Activated CD4-positive, alpha-beta T cell treated with anti-CD3 and anti-CD28 coated beads for 36 hours (primary cell): ENCODE measurements at places on chromosomes 5 and 9. TPM values are rescaled to one million over a fixed set of nuclear protein-coding genes. Genes with fewer than 3 reads are reported as not detected.
A peak's percentile ranks its signal among the peaks of the same experiment; 100 is the strongest.

DNA sequence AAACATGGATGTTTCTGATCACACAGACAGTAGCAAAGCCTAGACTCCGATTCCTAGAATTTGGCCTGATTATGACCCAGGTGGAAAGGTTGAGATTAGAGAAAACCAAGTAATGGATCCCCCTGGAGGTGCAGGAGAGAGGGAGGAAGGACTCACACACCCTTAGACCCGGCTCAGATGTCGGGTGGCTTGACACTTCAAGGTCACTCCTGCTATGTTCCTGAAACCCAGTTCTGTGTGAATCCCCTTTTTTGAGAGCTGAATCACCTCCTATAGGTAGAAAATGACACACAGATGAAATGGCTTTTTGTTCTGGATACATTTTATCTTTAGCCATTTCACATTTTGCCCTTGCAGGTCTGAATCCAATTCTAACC lies 192.8 kb downstream of the ARRDC3 start:
- no peak for DNase-seq

DNA sequence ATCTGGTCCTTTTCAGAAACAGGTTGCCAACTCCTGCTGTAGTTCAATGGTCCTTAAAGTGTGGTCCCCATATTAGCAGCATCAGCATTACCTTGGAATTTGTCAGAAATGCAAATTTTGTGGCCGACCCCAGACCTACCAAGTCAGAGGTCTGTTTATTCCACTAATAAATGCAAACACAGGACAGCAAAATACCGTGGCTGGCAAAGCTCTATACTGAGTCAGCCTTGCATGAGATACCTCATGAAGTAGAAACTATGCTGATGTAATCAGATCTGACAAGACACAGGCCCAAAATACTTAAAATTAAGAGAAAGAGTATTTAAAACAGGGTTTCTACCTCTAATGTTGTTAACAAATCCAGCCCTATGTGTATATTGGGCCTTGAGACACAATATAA lies 3.0 kb downstream of the GOLM1 start:
- no peak for DNase-seq

DNA sequence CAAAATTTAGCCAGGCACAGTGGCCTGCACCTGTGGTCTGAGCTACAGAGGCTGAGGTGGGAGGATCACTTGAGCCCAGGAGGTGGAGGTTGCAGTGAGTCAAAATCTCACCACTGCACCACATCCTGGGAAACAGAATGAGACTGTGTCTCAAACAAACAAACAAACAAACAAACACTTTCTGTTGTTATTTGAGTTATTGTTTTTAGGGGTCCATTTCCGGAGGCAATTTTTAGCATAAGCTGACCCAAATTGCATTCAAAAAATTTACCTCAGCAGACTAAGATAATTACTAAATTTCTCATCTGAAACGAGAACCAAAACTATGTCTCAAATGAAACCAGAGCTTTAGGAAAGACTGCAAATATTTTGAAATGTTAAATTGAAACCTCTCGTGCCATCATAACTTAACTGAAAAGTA lies 1485.1 kb downstream of the EFNA5 start:
- DNase-seq = no peak

- DNase-seq = no peak
Observed at GRCh38 chr9:114185570-114186490, 30.5 kb downstream of the COL27A1 start.

- DNase-seq = no peak
Observed at GRCh38 chr9:79603222-79603920, 31.6 kb downstream of the TLE4 start.

DNA sequence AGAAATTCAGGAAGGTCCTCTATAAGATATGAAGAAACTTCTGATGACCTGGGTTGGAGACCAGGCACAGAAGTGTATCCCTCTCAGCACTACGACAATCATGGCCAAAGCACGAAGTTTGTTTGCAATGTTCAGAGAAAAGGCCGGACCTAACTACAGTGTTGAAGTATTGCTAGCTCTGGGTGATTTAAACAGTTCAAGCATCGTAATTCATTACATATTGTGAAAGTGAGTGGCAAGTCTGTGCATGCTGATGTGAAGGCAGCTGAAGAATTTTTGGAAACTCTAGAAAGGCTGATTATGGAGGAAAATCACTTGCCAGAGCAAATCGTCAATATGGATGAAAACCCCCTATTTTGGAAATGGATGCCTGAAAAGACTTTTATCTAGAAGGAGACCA lies 67.2 kb upstream of the PANK3 start:
- no peak for DNase-seq

DNA sequence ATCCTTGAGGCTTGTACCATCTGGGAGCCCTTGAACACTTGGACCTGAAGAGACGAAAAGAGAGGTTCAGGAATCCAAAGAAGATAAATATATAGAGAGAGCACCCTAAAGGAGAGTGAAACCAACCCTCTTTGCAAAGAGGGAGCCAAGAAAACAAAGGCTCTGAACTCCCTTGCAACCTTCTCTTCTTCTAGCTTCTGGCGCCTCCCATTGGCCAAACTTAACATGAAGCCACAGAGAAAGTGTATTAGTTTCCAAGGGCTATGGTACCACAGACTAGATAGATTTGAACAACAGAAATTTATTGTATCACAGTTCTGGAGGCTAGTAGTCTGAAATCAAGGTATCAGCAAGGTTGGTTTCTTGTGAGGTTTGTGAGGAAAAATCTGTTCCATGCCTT lies 175.1 kb downstream of the HCN1 start:
- DNase-seq = peak; percentile 5

DNA sequence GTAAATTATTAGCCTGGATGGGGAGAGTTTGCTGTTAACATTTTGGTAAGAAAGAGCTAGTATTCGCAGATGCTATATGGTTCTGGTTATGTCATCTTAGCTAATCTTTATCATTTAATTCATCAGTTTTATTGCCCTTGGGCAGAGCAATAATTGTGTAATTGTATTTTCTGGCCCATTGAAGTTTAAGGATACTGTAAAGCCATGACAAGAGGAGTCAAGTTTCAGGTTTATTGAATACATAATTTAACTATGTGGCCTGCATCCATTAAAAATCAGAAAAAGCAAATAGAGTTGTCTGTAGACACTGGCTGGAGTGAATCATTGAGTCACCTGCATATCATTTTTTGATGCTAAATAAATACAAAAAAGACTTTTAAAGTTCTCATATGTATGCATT lies 255.8 kb downstream of the PRELID2 start:
- DNase-seq = no peak

GRCh38 chr5:962386-962785 lies 46.2 kb upstream of the NKD2 start:
- no peak for DNase-seq

- DNase-seq = no peak
Observed at GRCh38 chr9:34374905-34375552, 1.7 kb downstream of the MYORG start.

GRCh38 chr5:7868427-7868772 lies 431 bp downstream of the FASTKD3 start:
- DNase-seq = peak; percentile 9

DNA sequence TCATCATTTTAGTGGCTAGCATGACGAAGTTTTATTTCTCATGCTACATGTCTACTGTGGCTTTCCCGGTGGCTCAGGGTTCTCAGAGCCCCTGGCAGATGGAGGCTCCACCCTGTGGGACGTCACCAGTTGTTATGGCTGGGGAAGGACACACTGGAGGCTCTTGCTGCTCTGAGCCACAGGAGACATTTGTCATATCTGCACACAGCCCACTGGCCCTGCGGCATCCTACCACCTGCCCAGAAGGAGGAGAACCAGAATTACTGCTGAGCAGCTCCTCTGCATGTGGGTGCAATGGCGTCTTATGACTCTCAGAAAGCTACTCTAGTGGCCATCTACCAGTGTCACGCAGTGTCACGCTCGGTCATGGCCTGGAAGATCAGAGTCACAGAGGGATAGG lies 6.6 kb downstream of the OR13J1 start:
- DNase-seq = no peak

GRCh38 chr9:127159949-127160610 lies 37.6 kb upstream of the ANGPTL2 start:
- DNase-seq = no peak

GRCh38 chr5:76294573-76294972 lies 108.5 kb upstream of the IQGAP2 start:
- no peak for DNase-seq

DNA sequence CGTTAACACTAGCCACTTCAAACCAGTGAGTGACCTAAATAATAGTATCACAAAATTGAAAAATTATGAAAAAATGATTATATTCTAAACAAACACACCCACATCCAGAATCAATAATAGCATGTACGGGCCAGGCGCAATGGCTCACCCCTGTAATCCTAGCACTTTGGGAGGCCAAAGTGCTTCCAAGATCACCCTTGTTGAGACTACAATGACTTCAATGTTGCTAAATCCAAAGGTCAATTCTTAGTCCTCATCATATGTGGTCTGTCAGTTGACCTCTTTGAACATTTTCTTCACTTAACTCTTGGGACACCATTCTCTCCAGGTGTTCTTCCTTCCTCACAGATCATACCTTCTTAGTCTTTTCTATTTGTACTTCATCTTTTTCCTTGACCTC lies 11.3 kb downstream of the RIOK2 start:
- no peak for DNase-seq

GRCh38 chr9:36174271-36174670 lies 5.1 kb downstream of the CCIN start:
- DNase-seq = no peak

GRCh38 chr5:35159370-35159742 lies 70.9 kb downstream of the PRLR start:
- DNase-seq = no peak

GRCh38 chr5:78424665-78425064 lies 64.2 kb downstream of the SCAMP1 start:
- DNase-seq = no peak

DNA sequence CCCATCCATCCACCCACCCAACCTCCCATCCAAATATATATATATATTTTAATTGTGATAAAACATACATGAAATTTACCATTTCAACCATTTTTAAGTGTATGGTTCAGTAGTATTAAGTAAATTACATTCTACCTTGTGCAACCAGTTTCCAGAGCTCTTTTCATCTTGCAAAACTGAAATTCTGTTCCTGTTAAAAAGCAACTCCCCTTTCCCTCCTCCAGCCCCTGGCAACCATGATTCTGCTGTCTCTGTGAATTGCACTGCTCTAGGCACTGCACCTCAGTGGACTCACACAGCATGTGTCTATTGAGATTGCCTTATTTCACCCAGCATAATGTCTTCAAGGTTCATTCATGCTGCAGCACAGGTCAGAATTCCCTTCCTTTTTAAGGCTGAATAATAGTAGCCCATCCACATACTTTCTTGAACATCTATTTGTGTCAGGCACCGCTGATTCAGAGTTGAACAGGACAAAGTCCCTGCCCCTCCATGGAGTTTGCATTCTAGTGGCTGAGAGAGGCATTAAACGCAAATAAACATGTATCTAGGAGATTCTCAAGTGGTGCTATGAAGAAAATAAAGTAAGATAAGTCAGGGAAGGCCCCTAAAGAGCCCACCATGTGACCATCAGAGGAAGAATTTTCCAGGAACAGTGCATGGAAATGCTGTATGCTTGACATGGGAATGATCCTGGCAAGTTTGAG lies 24.0 kb downstream of the CSF1R start:
- no peak for DNase-seq

- DNase-seq = peak; percentile 8
Observed at GRCh38 chr9:72443855-72444254, 77.6 kb upstream of the TMC1 start.

GRCh38 chr9:123168586-123168985 lies 99.8 kb downstream of the STRBP start:
- DNase-seq = no peak

DNA sequence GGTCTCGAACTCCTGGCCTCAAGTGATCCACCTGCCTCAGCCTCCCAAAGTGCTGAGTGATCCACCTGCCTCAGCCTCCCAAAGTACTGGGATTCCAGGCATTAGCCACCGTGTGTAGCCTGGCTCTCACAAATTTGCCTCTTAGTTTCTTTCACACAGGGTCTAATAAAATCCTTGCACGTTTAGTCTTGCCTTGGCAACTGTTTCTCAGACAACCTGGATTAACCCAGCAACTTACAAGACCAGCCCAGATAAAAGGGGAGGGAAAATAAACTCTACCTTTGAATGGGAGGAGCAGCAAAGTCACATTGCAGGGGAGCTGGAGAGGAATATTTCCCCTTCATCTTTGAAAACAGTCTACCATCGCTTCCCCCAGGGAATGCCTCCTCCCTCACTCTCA lies 29.3 kb upstream of the GNA14 start:
- DNase-seq = no peak

DNA sequence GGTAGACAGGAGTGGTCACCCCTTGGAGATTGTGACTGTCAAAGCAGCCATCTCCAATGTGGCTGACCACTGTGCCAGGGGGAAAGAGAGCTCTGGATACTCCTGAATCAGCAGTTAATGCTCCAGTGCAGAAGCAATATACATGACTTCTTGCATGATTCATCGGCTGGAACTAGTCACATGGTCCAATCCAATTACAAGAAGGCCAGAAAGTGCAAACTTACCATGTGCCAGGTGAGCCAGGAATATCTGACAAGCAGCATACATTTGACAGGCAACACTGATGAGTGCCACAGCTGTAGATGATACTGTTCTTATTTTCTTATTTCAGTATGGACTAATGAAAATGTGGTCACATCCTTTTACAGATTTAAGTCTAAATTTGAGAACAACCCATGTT lies 440.0 kb upstream of the MPDZ start:
- DNase-seq = no peak

DNA sequence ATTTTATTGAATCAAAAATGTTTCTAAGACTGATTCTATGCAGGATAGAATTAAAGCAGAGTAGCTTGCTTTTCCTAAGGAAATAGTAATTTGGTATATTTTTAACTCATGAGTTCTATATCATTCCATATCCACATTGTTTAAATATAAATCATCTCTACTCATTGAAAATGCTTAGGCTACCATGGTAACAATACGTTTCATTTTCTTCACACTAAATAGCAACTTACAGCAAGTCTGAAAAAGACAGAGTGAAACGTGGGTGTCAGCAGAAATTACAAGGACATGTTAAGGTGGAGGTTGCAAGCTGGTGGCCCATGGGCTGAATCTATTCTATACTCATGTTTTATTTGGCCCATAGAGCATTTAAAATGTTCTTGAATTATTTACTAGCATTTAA lies 487.9 kb downstream of the ARHGEF28 start:
- DNase-seq = no peak

DNA sequence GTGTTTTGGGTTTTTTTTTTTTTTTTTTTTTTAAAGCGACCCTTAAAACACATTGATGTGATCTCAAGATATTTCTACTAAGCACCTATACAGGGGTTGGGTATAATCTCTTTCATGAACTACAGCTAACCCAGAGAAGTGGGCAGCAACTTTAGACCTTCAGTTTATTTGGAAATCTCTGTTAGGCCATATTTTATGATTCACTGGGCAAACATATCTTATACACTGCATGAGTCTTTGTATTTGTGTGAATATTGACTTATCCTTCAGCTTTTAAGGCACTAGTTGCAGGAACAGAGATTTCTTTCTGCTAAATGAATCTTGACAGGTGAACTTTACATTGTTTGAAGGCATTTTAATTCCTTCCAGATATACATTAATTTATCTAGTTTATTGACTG lies 194.4 kb downstream of the ARRDC3 start:
- DNase-seq = no peak

CDC23 gene
- total RNA-seq = 34.0 TPM

FLT4 gene
- 0.75 TPM for total RNA-seq

RASGRF2 gene
- 8.2 TPM for total RNA-seq

ERCC8 gene
- 12.5 TPM for total RNA-seq

TRPM3 gene
- total RNA-seq = not detected

SLC4A9 gene
- 0.21 TPM for total RNA-seq

FAM221B gene
- total RNA-seq = not detected

PTPN3 gene
- 0.46 TPM for total RNA-seq

MARCOL gene
- not detected for total RNA-seq

HCN1 gene
- not detected for total RNA-seq

CDH6 gene
- not detected for total RNA-seq

ECM2 gene
- total RNA-seq = not detected
